ENCODE measurements at places on chromosomes 7 and 10. TPM values are rescaled to one million over a fixed set of nuclear protein-coding genes. Genes with fewer than 3 reads are reported as not detected.
A peak's percentile ranks its signal among the peaks of the same experiment; 100 is the strongest.

DNA sequence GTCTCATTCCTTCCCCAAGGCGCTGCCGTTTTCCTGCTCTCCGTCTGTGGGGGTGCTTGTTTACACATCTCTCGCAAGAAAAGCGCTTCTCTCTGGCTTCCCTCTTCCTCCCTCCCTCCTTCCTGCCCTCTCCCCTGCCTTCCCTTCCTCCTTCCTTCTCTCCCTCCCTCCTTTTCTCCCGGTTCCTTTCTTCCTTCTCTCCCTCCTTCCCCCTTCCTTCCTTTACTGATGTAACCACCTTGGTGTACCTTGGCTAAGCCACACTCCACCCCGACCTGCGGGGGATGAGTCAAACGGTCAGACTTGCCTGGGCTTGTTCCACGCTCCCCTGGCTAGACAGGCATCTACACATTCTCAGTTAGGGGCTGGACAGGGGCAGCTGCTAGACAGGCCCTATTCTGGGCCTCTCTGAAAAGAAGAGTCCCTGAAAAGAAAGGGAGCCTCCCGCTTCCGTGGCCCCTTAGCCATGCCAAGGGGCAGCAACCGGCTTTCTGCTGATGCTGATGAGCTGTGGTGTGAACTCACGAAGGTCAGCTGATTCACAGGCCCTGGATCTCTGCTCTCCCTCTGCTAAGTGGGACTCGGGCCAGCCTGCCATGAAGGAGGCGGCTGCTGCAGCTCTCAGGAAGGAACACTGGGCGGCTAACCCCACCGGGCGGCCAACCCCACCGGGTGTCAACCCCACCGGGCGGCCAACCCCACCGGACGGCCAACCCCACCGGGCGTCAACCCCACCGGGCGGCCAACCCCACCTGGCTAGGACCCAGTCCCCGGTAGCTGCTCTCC is 216.8 kb downstream of the TCERG1L start:
- DNase-seq, result no peak
- no peak overlapping the region for H3K27ac ChIP-seq
- no peaks in the 10 kb centered on the region for H3K4me1 ChIP-seq
- H3K36me3 ChIP-seq, result no peaks in the 10 kb centered on the region

The LAMB4 gene
- 0.25 TPM for total RNA-seq

DNA sequence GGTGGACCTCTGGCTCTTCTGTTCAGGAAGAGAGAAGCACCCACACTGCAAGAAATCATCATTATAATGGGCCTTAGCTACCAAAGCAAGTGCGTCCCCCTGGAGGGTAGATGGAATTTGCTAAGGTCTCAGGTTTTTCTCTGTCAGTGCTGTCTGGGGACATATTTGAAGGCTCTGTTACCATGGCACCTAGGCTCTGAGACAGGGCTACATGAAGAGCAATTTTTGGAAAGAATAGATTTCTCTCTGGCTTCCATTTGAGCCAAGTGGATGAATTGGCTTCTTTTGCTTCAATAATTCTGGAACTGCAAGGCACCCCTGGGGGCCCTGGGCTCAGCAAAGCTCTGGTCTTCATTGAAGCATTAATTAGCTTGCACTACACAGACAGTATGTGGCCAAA is 349.1 kb upstream of the GALNT17 start:
- DNase-seq, result no peak
- H3K27me3 ChIP-seq, result no peaks in the 10 kb centered on the region
- no peak overlapping the region for H3K4me3 ChIP-seq
- H3K27ac ChIP-seq, result no peak overlapping the region

The INMT gene
- 42.9 TPM for total RNA-seq

The SFRP4 gene
- 7.9 TPM for total RNA-seq

DNA sequence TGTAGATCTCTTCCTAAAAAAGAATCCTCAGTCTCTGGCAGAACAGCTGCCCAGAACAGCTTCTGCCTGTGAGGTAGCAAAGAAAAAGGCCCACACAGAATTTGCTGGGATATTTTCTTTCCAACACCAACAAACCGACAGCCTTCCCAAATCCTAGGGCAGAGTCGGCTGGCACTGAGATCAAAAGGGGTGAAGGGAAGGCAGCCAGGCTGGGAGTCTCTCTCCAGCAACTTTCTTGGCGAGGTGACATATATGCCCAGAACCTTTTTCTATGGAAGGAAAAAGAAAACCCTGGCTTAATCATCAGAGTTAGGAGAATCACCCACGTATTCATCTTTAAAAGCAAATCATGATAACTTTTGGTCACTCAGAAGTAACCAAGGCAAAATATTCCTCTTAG is 279.6 kb downstream of the DNAJB6 start:
- H3K36me3 ChIP-seq, result no peaks in the 10 kb centered on the region
- no peaks in the 10 kb centered on the region for H3K4me1 ChIP-seq
- no peak overlapping the region for H3K4me3 ChIP-seq
- H3K27me3 ChIP-seq, result peaks cover 5% of the 10 kb centered on the region
- no peak overlapping the region for H3K27ac ChIP-seq

The GIMAP7 gene
- total RNA-seq, result 7.5 TPM

DNA sequence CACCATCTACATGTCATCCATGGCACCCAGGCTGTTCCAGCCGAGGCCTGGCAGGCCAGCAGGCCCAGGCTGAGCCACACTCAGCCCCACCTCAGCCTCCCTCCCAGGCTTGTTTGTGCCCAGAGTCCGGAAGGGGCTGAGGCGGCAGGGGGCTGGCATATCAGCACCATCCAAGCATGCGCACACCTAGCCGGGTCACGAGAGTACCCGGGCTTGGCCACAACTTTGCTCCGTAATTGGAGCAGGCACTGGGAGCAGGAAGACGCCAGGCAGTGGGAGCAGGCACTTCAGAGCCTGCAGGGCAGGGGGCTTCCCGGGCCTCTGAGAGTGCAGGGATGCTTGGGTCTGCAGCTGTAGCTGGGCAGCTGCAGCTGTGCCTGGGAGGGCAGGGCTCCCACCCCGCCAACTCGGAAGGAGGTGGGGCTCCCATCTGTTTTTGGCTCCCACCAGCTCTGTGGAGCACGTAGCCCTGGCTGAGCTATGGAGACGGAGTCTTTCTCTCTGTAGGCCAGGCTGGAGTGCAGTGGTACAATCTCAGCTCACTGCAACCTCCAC is 15.2 kb upstream of the TSPAN15 start:
- H3K4me1 ChIP-seq, result peaks cover 19% of the 10 kb centered on the region
- no peak overlapping the region for H3K27ac ChIP-seq
- no peaks in the 10 kb centered on the region for H3K27me3 ChIP-seq
- H3K36me3 ChIP-seq, result no peaks in the 10 kb centered on the region

The OLAH gene
- 0.50 TPM for total RNA-seq

DNA sequence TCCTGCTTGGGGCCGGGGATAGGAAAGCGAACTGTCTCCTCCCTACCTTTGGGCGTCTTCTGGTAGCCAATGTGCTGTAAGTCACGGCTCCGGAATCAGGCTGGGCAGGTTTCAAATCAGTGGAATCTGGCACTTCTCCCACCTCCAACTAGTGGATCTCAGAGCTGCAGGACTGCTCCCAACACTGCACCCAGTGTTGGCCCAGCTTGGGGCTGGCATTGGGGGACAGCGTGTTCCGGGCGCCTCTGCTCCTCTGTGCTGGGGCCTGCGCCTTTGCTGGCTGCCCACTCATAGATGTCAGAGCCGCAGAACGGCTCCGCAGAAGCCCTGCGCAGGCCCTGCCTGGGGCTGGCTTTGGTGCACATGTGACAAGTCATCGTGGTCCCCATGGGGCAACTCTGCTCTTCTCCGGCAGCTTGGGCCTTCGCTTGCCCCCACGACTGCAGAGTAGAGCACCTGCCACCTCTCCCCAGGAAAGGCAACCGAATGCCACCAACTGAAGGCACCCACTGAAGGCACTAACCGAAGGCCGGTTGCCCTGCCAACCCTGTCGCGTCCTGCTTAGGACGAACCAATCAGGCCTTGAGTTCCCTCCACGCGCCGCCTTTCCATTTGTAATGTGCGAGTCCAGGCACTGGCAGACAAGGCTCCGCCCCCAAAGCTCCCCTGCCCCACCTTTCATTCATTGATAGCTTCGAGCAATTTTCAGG is 85.5 kb upstream of the ABI1 start:
- H3K27ac ChIP-seq, result no peak overlapping the region
- no peak overlapping the region for H3K4me3 ChIP-seq

DNA sequence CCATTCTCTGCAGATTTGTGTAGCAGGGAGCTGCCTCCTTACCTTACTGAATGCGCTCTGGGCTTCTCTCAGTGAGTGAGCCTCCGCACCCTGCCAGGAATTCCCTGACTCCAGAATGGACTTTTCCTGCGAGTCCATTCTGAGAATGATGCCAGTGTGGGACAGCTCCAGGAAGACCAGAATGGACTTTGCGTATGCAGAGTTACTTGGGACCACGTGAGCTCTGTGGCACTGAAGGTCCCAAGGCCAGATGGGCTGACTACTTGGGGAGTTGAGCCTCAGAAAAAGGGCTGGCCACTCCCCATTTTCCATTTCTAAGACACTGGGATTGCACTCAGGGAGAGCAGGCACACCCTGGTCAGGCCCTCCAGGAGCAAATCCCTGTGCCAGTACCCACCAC is 324.7 kb upstream of the ZMIZ1 start:
- no peaks in the 10 kb centered on the region for H3K27me3 ChIP-seq
- no peaks in the 10 kb centered on the region for H3K36me3 ChIP-seq
- H3K27ac ChIP-seq, result peak overlapping the region; percentile 69
- DNase-seq, result no peak
- peaks cover 28% of the 10 kb centered on the region for H3K4me1 ChIP-seq

- no peak overlapping the region for H3K4me3 ChIP-seq
- H3K36me3 ChIP-seq, result no peaks in the 10 kb centered on the region
- H3K4me1 ChIP-seq, result peaks cover 17% of the 10 kb centered on the region
- no peak for DNase-seq
- no peaks in the 10 kb centered on the region for H3K27me3 ChIP-seq
These were observed 150.8 kb downstream of the FAM107B start for GRCh38 chr10:14623931-14624330.

DNA sequence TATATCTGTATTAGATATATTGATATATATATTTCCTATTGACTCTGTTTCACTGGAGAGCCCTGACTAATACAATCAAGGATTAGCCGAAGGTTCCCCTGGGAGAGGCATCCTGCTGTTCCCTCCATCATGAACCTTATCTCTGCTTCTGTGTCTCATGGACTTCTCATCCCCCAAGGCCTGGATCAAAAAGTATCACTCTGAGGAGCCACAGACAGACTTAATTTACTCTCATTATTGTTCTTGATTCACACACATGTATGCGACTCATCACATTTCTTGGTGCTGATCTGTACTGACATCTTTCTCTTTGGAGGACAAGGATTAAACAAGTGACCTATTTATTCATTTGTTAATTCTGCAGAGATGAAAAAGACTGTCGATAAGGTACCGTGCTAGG is 550.2 kb downstream of the KCNMA1 start:
- no peak for DNase-seq
- H3K27me3 ChIP-seq, result no peaks in the 10 kb centered on the region
- H3K27ac ChIP-seq, result no peak overlapping the region
- peaks cover 5% of the 10 kb centered on the region for H3K4me1 ChIP-seq

DNA sequence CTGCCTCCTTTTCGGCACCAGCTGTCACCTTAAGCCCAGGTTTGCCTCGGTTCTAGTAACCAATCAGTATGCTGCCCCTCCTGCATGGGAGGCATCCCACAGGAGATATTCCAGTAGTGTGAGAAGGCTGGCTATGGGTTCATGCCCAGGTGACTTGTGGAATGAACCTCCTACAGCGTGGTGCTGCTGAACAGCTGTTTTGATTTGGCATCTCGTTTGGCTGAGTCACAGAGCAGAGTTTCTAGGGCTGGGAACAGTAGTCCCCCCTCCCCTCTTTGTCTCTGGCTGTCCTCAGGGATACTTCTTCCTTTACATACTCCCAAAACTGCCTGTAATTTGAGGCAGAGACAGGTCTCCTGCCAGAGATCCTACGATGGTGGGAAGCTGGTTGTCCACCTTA is 16.1 kb downstream of the R3HCC1L start:
- no peaks in the 10 kb centered on the region for H3K4me1 ChIP-seq
- no peak overlapping the region for H3K27ac ChIP-seq
- no peaks in the 10 kb centered on the region for H3K36me3 ChIP-seq
- DNase-seq, result no peak

DNA sequence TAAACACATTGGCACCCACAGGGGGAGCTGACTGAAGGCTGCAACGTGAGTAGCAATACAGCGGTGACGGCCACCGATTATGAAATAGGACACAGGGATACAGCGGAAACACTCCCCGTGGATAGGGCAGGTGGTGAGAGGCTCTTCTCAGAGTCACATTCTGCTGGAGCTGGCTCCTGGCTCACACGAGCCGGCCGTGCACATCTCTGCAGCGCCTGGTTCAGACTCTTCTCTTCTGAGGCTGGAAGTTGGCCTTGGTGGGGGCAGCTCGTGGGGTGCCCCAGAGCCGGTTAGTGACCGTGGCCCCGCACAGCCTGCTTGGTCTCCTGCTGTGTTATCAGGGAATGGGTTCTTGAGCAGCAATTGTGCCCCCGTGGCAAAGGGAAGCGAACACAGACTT is 61.3 kb upstream of the EN2 start:
- peaks cover 64% of the 10 kb centered on the region for H3K27me3 ChIP-seq
- no peak overlapping the region for H3K27ac ChIP-seq
- DNase-seq, result no peak

- no peaks in the 10 kb centered on the region for H3K36me3 ChIP-seq
- no peaks in the 10 kb centered on the region for H3K4me1 ChIP-seq
- no peak overlapping the region for H3K27ac ChIP-seq
- DNase-seq, result no peak
- no peaks in the 10 kb centered on the region for H3K27me3 ChIP-seq
- H3K4me3 ChIP-seq, result no peak overlapping the region
These were observed 2.6 kb downstream of the PLEKHS1 start for GRCh38 chr10:113754125-113754524.

The UTF1 gene
- not detected for total RNA-seq

The LLCFC1 gene
- not detected for total RNA-seq

DNA sequence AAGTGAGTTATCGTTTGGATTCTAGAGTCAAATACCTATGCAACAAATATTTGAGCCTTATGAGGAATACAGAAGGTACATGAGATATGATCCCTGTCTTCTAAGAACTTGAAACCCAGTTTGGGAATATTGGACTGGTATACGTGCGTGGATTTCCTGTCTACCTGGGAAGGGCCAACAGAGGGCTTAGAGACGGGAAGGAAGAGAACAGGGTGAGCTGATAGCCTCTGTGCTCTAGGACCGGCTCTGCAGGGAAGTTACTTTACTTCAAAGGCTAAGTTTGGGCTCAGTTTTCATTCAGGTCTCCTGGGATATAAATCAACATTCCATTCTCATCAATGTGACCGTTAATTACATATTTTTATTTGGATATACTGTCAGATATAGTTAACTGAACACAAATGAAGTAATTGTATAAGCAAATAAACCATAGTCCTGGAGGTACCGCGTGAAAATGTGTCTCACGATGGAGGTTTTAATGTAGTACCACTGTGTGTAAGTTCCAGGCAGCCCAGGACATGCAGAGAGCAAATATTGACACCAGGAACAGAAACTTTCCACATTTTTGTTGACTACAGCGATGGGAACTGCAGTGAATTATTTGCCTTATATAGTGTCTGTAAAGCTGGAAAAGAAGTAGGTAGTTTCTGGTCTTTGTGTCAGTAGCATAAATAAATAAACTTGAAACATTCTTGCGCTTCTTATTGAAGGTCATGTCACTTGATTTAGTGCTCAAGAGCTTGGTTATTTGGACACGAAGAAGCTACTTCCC is 8.6 kb downstream of the CHST12 start:
- H3K27ac ChIP-seq, result no peak overlapping the region
- DNase-seq, result no peak
- peaks cover 50% of the 10 kb centered on the region for H3K4me1 ChIP-seq

- H3K4me1 ChIP-seq, result no peaks in the 10 kb centered on the region
- H3K36me3 ChIP-seq, result no peaks in the 10 kb centered on the region
- no peak overlapping the region for H3K4me3 ChIP-seq
- no peaks in the 10 kb centered on the region for H3K27me3 ChIP-seq
These were observed 197.4 kb downstream of the AHR start for GRCh38 chr7:17495655-17496394.

The ACSL5 gene
- 14.5 TPM for total RNA-seq

The SHH gene
- not detected for total RNA-seq

The NPSR1 gene
- not detected for total RNA-seq
